B cell (primary cell): ENCODE measurements at places on chromosomes 13 and 19. TPM values are rescaled to one million over a fixed set of nuclear protein-coding genes. Genes with fewer than 3 reads are reported as not detected.

Gene MTUS2
- polyA plus RNA-seq: 0.03 and 0.12 TPM in 2 replicates

DNA sequence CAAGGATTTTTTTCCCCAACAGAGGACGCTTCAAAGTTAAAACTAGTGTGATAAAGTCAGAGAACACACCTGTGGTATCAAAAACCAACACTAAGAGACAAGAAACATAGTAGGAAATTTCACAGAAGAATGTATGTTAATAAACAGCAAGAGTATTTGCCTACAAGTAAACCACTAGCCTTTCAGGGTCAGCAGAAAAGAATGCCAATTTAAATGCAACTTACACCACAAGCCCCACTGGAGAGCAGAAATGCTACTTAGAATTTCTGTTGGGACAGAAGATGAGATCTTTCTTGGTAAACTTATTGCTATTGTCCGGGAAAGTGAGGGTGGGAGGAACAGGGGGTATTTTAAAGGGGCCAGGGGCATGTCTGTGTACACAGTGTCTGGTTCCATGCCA lies 68.6 kb downstream of the STK24 start:
- peak overlapping the region; percentile 80 for H3K27ac ChIP-seq
- no peak for DNase-seq
- H3K4me3 ChIP-seq: no peak overlapping the region
- H3K36me3 ChIP-seq: peaks cover 16% of the 10 kb centered on the region
- no peaks in the 10 kb centered on the region for H3K27me3 ChIP-seq

- H3K4me3 ChIP-seq: no peak overlapping the region
- H3K27me3 ChIP-seq: peaks cover 8% of the 10 kb centered on the region
- DNase-seq: no peak
- no peaks in the 10 kb centered on the region for H3K36me3 ChIP-seq
These were observed 13.3 kb upstream of the ZSCAN4 start for GRCh38 chr19:57655443-57655842.

- H3K27ac ChIP-seq: no peak overlapping the region
- H3K4me1 ChIP-seq: no peaks in the 10 kb centered on the region
- no peaks in the 10 kb centered on the region for H3K36me3 ChIP-seq
- no peaks in the 10 kb centered on the region for H3K27me3 ChIP-seq
These were observed 148.3 kb downstream of the MYO16 start for GRCh38 chr13:108777421-108778420.

- no peaks in the 10 kb centered on the region for H3K4me1 ChIP-seq
- no peak overlapping the region for H3K27ac ChIP-seq
- H3K36me3 ChIP-seq: no peaks in the 10 kb centered on the region
- H3K27me3 ChIP-seq: no peaks in the 10 kb centered on the region
- no peak for DNase-seq
These were observed 37.3 kb upstream of the GTF2F2 start for GRCh38 chr13:45082964-45083363.

Gene ADAT3
- 5.3 and 6.1 TPM in 2 replicates for polyA plus RNA-seq

DNA sequence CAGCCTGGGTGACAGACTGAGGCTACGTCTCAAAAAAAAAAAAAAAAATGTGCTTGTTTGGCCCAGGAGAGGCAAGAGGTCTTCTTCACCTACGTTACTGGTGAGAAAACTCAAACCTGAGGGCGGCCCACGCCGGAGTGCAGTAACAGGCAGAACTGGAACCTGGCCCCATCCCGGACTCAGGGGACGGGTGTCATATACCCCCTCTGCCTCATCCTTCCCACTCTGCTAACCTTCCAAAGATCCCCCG lies 414 bp upstream of the ADAT3 start:
- H3K27me3 ChIP-seq: no peaks in the 10 kb centered on the region
- H3K27ac ChIP-seq: peak overlapping the region; percentile 90
- peak overlapping the region; percentile 43 for H3K4me3 ChIP-seq

Gene KLF5
- polyA plus RNA-seq: 1.5 and 5.2 TPM in 2 replicates

DNA sequence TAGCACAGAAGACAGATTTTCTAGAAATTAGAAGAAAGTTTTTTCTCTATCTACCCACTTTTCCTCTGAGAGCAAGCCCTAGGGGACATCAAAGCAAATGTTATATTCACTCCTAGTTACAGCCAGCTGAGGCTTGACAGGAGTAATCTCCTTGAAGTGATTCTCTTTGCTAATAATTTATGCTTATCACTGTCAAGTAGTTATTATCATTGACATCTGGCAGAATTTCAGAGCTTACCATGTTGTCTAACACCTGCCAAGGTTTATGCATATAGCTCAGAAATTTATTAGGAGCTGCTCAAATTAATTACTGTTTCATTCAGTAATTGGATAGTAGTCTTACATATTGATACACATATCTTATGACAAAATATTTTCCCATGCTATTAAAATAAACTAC lies 465.9 kb upstream of the ATXN8OS start:
- no peak overlapping the region for H3K27ac ChIP-seq
- H3K27me3 ChIP-seq: no peaks in the 10 kb centered on the region
- H3K4me3 ChIP-seq: no peak overlapping the region
- H3K36me3 ChIP-seq: no peaks in the 10 kb centered on the region
- no peak for DNase-seq
- H3K4me1 ChIP-seq: no peaks in the 10 kb centered on the region

GRCh38 chr19:55082020-55082851 lies 6.6 kb downstream of the EPS8L1 start:
- H3K4me1 ChIP-seq: peaks cover 36% of the 10 kb centered on the region
- H3K36me3 ChIP-seq: no peaks in the 10 kb centered on the region
- DNase-seq: peak; percentile 55
- no peak overlapping the region for H3K27ac ChIP-seq
- H3K4me3 ChIP-seq: peak overlapping the region; percentile 55

Gene PNMA8C
- polyA plus RNA-seq: 0.03 TPM in 1 of 2 replicates, not detected in the other

Gene IGFL1
- polyA plus RNA-seq: 0.15 TPM in 1 of 2 replicates, not detected in the other

DNA sequence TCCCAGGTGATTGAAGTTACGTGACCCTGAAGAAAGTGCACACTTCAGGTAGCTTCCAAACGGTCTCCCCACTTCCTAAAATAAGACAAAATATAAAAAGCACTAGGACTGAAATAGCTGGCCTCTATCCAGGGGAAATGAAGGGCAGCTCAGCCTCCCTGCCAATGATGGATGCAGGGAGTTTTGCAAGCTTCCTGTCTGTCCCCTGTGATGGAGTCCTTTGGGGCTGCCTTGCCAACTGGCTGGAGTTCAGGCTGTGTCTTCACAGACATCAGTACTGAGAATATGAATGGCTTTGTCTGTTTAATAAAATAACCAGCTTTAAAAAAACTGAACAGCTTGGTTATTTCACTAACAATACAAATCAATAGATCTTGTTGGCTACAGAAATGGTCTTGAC lies 101.4 kb upstream of the GPR12 start:
- DNase-seq: no peak
- H3K36me3 ChIP-seq: no peaks in the 10 kb centered on the region
- H3K4me3 ChIP-seq: no peak overlapping the region
- H3K27ac ChIP-seq: no peak overlapping the region
- H3K27me3 ChIP-seq: peaks cover 3% of the 10 kb centered on the region
- H3K4me1 ChIP-seq: no peaks in the 10 kb centered on the region

Gene FGF21
- polyA plus RNA-seq: not detected in 2 replicates

Gene DAND5
- not detected in 2 replicates for polyA plus RNA-seq

DNA sequence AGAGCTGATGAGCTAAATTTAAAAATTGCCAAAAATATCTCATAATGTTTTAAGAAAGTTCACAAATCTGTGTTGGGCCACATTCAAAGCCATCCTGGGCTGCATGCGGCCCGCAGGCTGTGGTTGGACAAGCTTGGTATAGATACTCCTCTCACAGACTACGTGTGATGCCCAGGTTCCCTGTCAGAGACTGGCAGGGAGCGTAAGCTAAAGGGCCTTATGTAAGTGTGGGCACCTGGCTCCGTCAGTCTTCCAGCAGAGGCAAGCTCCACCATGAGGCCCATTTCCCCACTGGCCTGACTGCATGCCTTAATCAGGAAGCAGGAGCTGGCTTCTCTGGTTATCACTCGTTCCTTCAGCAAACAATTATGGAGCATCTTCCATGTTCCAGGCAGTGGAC lies 200.2 kb downstream of the FOXO1 start:
- no peaks in the 10 kb centered on the region for H3K36me3 ChIP-seq
- H3K27ac ChIP-seq: no peak overlapping the region
- no peak for DNase-seq
- peaks cover 14% of the 10 kb centered on the region for H3K4me1 ChIP-seq

- no peaks in the 10 kb centered on the region for H3K36me3 ChIP-seq
- no peak overlapping the region for H3K4me3 ChIP-seq
- H3K4me1 ChIP-seq: peaks cover 1% of the 10 kb centered on the region
- no peak overlapping the region for H3K27ac ChIP-seq
These were observed 97.9 kb upstream of the RNF113B start for GRCh38 chr13:98274921-98275487.

DNA sequence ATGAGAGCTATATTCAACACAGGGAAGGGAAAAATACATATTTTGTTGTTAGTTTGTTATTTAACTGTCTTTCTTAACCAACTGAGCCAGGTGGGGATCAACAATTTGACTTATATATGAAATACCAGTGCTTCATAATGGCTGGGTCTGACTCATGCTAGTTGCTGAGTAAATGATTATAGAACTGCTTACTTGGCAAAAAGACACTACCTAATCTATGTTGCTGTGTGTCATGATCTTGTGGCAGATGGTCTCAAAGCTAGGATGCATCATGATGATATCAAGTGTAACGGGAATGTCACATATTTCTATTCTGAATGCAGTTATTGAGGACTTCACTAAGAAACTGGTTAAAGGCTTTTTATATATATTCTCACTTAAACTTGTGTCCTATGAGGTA lies 727.4 kb upstream of the SLITRK1 start:
- H3K27me3 ChIP-seq: no peaks in the 10 kb centered on the region
- no peaks in the 10 kb centered on the region for H3K36me3 ChIP-seq
- no peak overlapping the region for H3K27ac ChIP-seq
- no peaks in the 10 kb centered on the region for H3K4me1 ChIP-seq
- no peak for DNase-seq

Gene ATP4A
- not detected in 2 replicates for polyA plus RNA-seq

Gene PLPPR3
- polyA plus RNA-seq: not detected in 2 replicates

Gene PRR22
- 3.4 and 4.1 TPM in 2 replicates for polyA plus RNA-seq
